ENCODE measurements at places on chromosomes 1 and 21.

GRCh38 chr1:91603409-91603808 is 102.8 kb downstream of the CDC7 start:
- DNase-seq, result no peak

DNA sequence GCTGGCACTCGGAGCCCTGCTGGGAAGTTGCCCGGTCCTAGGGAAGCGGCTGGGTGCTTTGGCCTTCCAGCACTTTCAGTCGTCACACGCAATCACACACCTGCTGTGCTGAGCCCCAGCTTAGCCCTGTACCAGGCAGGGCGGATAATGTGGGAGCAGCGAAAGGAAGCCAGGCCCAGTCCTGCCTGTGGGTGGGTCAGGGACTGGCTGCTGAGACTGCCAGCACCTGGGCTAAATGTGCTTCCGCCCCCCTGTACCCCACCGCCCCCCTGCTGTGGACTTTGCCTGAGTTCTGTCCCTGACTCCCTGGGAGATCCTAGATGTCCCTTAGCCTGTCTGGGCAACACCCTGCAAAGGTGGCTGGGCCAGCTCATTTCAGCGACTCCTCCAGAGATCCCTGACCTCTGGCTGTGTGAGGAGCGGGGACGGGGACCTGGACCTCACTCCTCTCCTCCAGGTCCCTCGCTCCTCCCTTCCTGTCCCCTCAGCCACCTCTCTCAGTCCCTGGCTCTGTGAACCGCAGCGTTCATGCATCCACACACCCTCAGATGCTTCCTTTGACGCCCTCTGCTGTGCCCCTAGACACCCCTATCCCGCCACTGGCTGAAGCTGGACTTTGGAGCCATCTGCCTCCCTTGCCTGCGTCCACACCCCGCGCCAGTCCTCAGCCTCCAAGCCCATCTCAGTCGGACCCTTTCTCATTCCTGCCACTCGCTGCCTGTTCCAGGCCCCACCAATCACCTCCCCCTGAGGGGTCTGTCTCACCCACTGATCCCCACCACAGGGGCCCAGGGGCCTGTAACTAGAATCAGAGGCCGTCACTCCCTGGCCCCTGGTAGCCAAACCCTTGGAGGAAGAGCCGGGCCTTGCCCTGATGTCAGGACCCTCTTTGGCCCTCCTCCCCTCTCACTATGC is 1.4 kb downstream of the MMEL1 start:
- DNase-seq, result no peak

GRCh38 chr21:38503583-38503982 is 5.3 kb upstream of the ERG start:
- no peak for DNase-seq

DNA sequence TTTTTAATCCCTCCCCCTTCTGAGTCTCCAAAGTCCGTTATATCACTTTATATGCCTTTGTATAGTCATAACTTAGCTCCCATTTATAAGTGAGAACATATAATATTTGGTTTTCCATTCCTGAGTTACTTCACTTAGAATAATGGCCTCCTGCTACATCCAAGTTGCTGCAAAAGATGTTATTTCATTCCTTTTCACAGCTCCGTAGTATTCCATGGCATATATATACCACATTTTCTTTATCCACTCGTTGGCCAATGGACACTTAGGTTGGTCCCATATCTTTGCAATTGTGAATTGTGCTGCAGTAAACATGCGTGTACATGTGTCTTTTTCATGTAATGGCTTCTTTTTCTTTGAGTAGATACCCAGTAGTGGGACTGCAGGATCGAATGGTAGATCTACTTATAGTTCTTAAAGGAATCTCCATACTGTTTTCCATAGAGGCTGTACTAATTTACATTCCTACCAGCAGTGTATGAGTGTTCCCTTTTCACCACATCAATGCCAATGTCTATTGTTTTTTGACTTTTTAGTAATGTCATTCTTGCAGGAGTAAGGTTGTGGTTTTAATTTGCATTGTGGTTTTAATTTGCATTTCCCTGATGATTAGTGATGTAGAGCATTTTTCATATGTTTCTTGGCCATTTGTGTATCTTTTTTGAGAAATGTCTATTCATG is 12.3 kb downstream of the MAN1C1 start:
- no peak for DNase-seq

DNA sequence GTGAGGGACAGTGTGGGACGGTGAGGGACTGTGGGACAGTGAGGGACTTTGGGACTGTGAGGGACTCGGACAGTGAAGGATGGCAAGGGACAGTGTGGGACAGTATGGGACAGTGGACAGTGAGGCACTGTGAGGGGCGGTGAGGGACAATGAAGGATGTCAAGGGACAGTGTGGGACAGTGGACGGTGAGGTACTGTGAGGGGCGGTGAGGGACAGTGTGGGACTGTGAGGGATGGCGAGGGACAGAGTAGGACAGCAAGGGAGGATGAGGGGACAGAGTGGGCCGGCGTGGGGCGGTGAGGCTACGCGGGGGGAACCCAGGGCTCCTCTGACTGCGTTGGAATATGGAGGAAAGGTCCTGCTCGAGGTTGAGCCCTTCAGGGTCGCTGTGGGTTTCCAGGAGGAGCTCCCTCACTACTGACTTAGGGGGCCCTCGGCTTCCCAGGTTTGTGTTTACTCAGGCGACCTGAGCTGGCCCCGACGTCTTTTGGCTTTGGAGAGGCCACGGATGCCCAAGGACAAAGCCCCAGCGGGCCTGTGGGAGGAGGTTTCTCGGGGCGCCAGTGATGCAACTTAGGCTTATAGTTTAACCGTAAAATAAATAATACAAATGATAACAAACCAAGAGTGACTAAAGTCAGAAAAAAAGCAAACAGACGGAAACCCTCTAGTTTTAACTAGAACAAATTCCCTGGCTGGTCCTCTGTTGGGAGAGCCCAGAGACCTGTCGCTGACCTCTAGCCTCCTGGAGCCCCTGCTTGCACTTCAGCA is 1.1 kb upstream of the ERRFI1 start:
- no peak for DNase-seq

DNA sequence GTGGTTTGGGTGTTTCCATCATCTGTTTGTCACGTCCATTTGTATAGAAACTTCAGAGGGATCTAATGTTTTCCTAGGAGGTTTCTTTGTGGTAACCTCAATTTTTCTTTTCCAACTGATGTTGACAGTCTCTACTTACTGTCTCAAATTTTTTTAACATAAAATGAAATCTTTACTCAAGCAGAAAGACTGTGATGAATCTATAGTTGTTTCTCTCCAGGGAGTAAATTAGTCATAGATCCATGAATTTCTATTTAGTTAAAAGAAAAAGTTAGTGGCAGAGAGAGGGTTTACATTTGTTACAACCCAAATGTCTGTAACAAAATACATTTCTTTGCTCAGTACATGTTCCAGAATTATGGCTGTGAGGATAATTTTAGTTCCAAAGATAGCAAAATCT is 161.6 kb downstream of the DISP1 start:
- DNase-seq, result no peak

DNA sequence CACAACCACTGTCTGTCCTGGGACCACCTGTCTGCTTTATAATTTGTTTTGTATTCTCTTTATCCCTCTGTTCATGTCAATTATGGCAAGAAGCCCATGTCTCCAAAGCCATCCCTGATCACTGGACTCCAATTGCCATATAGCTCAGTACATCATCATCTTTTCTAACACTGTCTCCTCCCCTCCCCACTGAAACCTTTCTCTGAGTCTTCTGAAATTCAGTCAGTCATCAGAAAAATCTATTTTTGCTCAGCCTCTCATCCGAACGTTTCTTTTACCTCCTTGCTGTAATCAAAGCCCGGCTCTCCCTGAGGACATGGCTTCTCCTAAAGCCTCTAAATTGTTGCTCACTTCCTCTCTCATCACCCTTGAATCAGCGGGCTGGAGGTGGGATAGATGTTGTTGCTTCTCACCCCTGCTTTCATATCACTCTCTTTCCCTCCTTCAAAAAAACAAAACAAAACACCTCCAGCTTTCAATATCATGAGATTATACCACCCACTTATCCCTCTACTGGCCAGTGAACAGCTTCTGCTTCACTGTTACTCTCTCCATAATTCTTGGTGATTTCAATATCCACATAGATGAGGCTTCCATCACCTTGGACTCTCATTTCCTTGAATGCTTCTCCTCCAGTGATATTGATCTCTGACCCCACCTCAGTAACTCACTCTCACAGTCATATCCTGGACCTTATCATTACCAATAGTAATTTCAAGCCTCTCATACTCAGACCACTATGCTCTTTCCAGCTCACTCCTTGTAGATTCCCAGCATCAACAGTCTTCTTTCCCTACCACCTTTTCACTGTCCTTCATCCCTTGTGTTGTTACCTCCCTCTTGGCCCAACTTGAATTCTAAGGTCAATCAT is 27.8 kb downstream of the RAB3B start:
- DNase-seq, result no peak

GRCh38 chr1:160167056-160167455 is 15.7 kb downstream of the ATP1A4 start:
- no peak for DNase-seq

Measured in activated effector memory CD4-positive, alpha-beta T cell treated with Interleukin-2 at 50 U/mL for 16 hours (primary cell).